AG10803 (cell line): ENCODE measurements at places on chromosomes 1 and 21.

DNA sequence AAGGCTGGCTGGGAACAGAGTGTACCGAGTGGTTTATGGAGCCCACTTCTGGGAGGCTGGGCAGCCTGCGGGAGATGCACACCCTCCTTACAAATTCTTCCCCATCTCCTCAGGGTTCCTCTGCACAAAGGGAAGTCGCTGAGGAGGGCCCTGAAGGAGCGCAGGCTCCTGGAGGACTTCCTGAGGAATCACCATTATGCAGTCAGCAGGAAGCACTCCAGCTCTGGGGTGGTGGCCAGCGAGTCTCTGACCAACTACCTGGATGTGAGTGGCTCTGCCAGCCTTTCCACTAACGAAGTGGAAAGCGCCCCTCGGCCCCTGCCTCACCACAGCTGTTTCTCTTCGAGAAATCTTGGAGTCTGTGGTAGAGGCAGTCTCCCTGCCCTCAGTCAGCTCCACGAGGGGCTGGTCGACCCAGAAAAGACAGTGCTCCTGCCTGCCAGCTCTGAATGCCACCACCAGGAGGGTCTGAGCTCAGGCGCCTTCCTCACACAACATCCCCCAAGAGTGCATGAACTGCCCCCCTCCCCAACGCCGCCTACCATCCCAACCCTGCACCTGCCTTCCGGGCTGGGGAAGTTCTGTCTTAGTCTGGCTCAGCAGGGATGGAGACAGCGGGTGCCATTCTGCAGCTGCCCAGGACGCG lies 31.8 kb downstream of the PROK1 start:
- no peak for DNase-seq

- DNase-seq = no peak
These were observed 52.4 kb downstream of the TOR1AIP2 start for GRCh38 chr1:179825206-179825605.

GRCh38 chr1:9078015-9078751 lies 8.7 kb upstream of the SLC2A5 start:
- DNase-seq = peak; percentile 47

- peak; percentile 17 for DNase-seq
These were observed 1.9 kb downstream of the PSMB4 start for GRCh38 chr1:151401125-151401788.

- no peak for DNase-seq
These were observed 15.4 kb upstream of the TBX15 start for GRCh38 chr1:119003413-119004128.

GRCh38 chr1:13703128-13703513 lies 3.1 kb downstream of the PRDM2 start:
- no peak for DNase-seq

GRCh38 chr21:42745511-42746239 lies 92.3 kb downstream of the PDE9A start:
- DNase-seq = no peak
